Aorta (tissue), 5 donors: ENCODE measurements at places on chromosomes 11 and 22. TPM values are rescaled to one million over a fixed set of nuclear protein-coding genes. Genes with fewer than 3 reads are reported as not detected.

The SLCO2B1 gene
- total RNA-seq, result 144 TPM

The STX3 gene
- total RNA-seq, result 23.2 TPM

- DNase-seq, result peak; percentile 97
Measured at GRCh38 chr22:38700789-38701628, at the start of gene JOSD1. Gene JOSD1, minus strand, starts transcription at chr22:38700943. Its CDS starts 956 bp downstream, at chr22:38699987.

- no peak for DNase-seq
Measured at GRCh38 chr11:92391364-92391763, 166.7 kb downstream of the FAT3 start.

DNA sequence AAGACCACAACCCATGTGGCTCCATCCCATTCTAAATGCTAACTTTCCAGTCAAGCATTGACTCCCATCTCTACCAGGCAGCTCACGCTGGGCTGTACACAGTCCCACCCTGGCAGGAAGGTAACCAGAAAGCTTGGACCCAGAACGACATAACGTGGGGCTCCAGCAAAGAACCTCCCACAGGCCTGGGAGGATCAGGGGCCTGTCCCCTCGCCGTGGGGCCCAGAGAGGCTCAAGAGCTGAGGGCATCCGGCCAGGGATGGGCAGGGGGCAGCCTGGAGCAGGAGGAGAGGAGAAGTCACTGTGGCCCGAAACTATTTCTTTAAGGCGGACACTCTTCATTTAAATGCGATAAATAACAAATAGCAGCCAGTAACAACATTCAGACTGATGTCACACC lies 169.9 kb downstream of the SHANK2 start:
- no peak for DNase-seq

GRCh38 chr11:97990162-97990920 lies 1030.4 kb upstream of the CNTN5 start:
- DNase-seq, result no peak

GRCh38 chr11:67615728-67616430 lies 9.1 kb downstream of the NDUFV1 start:
- DNase-seq, result no peak

- DNase-seq, result no peak
Measured at GRCh38 chr11:59218893-59219292, 6.2 kb upstream of the MPEG1 start.

The CHRDL2 gene
- total RNA-seq, result 4.1 TPM

DNA sequence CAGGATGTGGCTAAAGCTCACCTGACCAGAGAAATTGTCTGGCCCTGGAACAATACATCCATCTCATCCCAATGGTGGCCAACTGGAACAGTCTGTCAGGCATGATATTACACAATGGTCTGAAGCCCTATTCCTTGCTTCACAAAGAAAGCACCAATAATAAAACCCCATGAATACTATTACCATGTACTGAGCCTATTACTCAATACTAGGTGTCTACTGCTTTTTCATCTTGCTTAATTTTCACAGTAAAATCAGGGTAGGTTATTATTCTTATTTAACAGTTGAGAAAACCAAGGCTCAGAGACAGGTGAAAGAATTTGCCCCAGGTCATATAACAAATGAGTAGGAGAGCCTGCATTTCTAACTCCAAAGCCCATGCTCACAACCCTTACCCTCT lies 68.9 kb upstream of the CAPRIN1 start:
- no peak for DNase-seq

The UCP2 gene
- total RNA-seq, result 45.4 TPM

- DNase-seq, result no peak
Measured at GRCh38 chr11:65642014-65642671, 4.2 kb downstream of the SIPA1 start.

The MS4A3 gene
- total RNA-seq, result not detected

The KCNQ1 gene
- total RNA-seq, result 11.5 TPM

DNA sequence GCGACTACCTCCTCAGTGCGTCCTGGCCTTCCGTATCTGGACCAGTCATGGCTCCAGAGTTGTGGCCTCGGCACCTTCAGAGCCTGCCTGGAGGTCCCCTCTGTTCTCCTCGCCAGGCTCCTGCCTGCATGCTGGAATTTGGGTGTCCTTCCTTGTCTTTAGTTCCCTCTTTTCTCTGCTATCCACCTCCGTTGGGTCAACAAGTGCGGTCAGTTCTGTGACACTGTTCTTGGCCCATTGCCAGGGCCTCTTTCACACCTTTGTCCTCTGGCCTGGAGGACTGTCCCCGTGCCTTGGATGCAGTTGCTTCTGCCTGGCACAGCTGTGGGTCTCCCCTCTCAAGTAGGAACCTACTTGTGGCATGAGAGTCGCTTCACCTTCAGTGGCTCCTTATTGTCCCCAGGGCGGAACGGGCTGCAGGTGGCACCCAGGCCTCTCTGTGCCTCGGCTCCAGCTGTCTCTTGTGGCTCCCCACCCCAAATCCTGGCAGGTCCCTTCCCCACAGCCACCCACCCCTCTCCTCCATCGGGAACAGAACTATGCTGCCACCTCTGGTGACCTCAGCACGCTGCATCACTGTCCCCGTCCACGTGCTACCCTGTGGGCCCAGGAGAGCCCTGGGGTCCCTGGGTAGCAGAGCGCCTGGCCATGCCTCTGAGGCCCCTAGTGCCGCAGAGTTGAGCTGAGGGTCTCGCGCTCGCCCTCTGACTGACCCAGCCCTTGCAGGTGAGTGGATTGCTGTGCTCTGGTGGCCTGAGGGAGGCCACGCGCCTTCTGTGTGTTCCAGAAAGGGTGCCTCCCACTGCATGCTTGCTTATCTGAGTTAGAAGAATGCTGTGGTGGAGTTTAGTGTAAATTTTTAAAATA lies 4.7 kb downstream of the DGCR8 start:
- peak; percentile 67 for DNase-seq

The TESMIN gene
- total RNA-seq, result 0.42 TPM

GRCh38 chr11:108857382-108857781 lies 192.5 kb downstream of the DDX10 start:
- no peak for DNase-seq

The PMM1 gene
- total RNA-seq, result 23.8 TPM

The UBE4A gene
- total RNA-seq, result 33.4 TPM

The HBB gene
- 649 TPM for total RNA-seq

GRCh38 chr11:65113361-65113756 lies 1.7 kb downstream of the TM7SF2 start:
- no peak for DNase-seq

The PPP6R2 gene
- total RNA-seq, result 45.2 TPM

DNA sequence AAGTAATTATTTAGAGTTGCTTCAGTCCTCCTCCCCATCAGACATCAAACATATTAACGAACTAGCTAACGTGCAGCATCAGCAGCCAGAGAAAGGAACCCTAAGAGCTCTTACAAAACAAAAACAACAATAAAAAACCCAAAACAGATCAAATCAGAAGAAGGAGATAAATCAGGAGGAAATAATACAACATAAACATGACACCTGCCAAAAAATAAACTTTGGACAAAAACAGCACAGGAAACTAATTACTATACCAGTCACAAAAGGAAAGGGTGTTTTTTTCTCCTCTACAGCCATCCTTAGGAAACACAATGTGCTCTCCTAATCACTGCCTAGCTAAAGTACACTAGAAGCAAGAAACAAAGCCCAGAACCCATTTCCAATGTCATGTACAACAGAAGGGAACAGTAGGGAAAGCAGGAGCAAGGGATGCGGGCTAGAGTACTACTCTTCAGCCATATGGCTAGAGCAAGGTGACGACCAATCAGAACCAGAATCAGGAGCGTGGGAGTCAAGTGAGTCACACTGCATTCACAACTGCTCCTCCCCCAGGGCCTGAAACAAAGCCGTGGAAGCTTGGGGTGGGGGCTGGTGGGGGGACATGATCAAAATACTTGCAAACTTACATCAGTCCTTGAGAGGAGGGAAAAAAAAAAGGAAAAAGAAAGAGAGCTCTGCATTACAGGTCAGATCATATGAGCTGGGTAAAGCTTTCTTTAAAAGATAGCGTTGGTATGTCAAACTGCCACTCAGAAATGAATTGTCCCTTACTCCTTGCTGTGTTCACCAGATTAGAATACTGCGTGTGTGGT lies 60.4 kb downstream of the LARGE2 start:
- DNase-seq, result peak; percentile 82

The ACP2 gene
- total RNA-seq, result 27.8 TPM
